ENCODE measurements at places on chromosomes 12 and 14.

- no peak for DNase-seq
These were observed 76.0 kb downstream of the PAWR start for GRCh38 chr12:79614730-79615129.

DNA sequence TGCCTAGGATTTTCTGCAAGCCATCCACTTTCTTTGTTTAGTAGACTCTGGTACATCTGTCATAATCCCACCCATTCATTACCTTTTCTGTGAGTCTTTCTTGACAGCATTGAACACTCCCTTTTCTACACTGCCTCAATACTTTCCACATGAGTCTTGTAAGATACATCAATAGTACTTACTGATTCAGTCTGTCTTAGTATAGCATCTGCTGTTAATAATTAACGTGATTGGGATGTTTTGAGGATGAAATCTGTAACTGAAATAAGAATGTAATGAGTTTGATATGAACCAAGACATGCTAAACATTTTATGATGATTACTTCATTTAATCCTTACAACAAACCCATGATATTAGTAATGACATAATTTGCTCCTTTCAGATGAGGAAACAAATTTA lies 196.2 kb upstream of the FOXG1 start:
- DNase-seq: no peak

GRCh38 chr14:48738186-48738925 lies 847.8 kb downstream of the RPS29 start:
- DNase-seq: no peak

DNA sequence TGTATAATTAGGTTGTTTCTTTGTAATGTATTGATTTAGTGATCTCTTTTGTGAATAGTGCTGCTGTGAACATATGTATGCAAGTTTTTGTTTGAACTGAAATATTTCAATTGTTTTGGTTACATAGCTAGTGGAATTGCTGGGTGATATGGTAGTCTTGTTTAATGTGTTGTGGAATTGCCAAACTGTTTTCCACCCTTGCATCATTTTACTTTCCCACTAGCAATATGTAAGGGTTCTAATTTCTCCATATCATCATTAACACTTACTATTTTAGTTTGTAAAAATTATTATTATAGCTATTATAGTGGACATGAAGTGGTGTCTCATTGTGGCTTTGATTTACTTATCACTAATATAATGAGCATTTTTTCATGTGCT lies 5.9 kb downstream of the G2E3 start:
- no peak for DNase-seq

- DNase-seq: no peak
These were observed 28.9 kb upstream of the EGLN3 start for GRCh38 chr14:33979613-33980276.

GRCh38 chr14:76585616-76586015 lies 175.7 kb upstream of the VASH1 start:
- peak; percentile 22 for DNase-seq

GRCh38 chr12:34597548-34598351 lies 575.5 kb downstream of the ALG10 start:
- DNase-seq: no peak

DNA sequence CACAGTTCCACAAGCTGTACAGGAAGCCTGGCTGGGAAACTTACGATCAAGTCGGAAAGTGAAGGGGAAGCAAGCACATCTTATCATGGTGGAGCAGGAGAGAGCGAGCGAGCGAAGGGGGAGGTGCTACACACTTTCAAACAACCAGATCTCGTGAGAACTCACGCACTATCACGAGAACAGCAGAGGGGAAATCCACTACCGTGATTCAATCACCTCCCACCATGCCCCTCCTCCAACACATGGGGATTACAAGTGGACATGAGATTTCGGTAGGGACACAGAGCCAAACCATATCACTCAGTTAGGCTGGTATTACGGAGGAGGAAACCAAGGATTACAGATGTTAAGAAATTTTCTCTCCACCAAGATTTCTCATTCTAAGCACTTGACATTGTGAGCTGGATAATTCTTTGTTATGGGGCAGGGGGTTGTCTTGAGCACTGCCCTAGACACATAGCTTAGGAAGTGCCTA lies 262.0 kb upstream of the G2E3 start:
- DNase-seq: peak; percentile 58

- no peak for DNase-seq
These were observed 63.4 kb upstream of the KITLG start for GRCh38 chr12:88643685-88644084.

GRCh38 chr14:95313707-95314106 lies 6.0 kb downstream of the CLMN start:
- peak; percentile 71 for DNase-seq

- DNase-seq: no peak
These were observed 144.2 kb upstream of the C14orf180 start for GRCh38 chr14:104435147-104436046.

- DNase-seq: no peak
These were observed 32.4 kb downstream of the ADCK1 start for GRCh38 chr14:77832297-77832696.
